ENCODE measurements at places on chromosomes 7 and 10.

- DNase-seq, result no peak
Measured at GRCh38 chr10:71777213-71777985, 4.1 kb upstream of the VSIR start.

GRCh38 chr7:93890464-93891068, at the start of gene TFPI2:
TFPI2 (minus strand) TSS chr7:93890753; CDS start chr7:93890678, 75 bp downstream.
- no peak for DNase-seq

GRCh38 chr10:34216348-34216945, 598.6 kb downstream of the PARD3 start:
- DNase-seq, result no peak

DNA sequence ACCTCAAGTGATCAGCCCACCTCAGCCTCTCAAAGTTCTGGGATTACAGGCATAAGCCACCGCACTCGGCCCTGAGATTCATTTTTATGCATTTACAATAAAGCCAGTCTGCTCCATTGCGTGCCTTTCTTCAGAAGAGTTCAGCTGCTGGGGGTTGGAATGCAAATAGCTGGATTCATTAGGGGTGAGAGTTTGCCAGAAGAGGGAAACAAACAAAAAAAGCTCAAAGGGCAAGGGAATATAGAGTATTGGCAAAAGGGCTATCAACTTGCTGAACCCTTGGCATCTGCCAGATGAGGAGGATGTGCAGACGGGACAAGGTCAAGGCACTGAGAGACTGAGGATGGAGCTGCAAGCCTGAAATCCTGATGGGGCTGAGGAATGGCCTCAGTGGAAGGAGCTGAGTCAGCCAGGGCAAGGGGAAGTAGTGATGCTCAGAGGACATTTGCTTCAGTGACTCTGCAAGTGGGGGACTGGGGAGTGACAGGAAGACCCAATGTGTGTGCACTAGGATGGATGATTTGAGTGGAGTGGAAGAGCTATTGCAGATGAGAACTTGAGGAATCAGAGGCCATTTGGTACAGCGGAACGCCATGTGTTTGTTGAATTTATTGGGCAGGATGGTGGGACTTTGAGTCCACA, 75.0 kb upstream of the ARMC3 start:
- no peak for DNase-seq

DNA sequence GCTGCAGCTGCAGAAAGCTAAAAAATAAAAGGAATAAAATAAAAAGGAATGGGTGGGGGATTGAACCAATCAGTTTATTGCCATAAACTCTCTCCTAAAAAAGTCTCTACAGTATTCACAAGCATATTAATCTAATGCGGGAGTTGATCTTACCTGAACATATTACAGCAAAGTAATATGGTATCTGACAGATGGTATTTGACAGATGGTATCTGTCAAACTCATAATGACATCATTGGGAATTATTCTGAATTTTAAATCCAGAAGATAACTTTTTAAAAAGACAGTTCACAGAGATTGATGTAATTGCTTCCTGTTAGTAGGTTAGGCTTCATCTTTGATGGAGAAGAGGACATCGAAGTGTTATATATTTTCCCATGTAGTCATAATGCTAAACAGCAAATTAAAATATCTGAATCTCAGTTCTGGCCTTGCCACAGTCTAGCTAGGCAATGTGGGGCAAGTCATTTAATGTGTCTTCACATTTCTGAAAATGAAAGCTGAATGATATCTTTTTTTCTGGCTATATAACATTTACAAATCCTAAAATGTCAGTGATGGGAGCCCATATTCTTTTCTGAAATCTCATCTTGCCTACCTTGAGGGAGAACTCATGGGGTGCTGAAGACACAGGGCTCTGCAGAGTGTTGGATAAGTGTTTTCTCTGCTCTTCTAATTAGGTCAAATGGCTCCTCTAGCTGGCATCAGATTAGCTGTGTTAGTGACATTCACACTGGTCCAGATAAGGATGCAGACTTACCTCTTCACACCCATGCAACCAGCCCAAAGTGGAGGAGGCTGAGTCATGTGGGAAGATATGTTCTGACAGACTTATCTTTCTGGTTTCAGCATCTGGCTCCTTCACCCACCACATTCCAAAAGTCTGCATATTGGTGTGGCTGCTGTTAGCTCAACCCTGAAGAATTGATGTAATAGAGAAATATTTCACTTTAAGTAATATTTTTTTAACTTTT, 2.1 kb upstream of the LIPM start:
- no peak for DNase-seq

- no peak for DNase-seq
Measured at GRCh38 chr10:86533328-86533727, 11.7 kb upstream of the WAPL start.

- DNase-seq, result no peak
Measured at GRCh38 chr10:97207756-97208346, 22.1 kb upstream of the SLIT1 start.

- no peak for DNase-seq
Measured at GRCh38 chr10:113214331-113214730, 264.3 kb downstream of the TCF7L2 start.

DNA sequence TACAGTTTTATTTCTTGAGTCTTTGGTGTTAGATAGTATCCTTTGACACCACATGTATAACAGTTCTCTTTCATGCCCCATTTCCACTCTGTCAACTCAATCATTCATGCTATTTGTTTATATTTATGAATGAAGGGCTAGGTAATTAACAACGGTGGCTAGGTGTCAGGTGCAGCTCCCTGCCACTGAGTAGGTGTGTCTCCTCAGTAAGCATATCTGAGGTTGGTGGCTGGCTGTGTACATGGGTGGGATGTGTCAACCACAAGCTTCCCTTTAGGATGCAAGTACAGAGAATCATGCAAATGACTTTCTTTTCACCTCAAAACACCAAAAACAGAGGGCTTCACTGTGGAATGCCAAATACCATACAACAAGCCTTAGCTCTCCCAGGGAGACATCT, 83.4 kb downstream of the ZNF365 start:
- DNase-seq, result no peak

GRCh38 chr10:124912101-124912886, 29.6 kb upstream of the ZRANB1 start:
- no peak for DNase-seq

- no peak for DNase-seq
Measured at GRCh38 chr10:13925971-13926780, 339.4 kb downstream of the PRPF18 start.
